ENCODE measurements at places on chromosomes 16 and 17.

GRCh38 chr16:56257666-56258342 is 66.5 kb downstream of the GNAO1 start:
- no peak for DNase-seq

DNA sequence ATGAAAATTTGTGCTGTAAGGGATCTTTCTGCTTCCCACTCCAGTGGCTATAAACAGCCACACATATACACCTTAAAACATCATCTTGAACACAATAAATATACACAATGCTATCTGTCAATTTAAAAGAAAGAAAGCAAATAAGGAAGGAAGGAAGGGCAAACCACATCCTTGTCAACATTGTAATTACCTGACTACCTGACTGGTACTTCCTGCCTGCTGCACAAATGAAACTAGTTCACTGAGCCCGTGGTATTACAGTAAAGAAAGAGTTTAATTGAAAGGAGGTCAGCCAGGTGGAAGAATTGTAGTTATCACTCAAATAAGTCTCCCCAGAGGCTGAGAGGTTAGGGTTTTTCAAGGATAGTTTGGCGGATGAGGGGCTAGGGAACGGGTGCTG is 344.4 kb upstream of the ASIC2 start:
- DNase-seq, result no peak

- DNase-seq, result no peak
These were observed 80.6 kb downstream of the MGAT5B start for GRCh38 chr17:76948726-76949342.

- no peak for DNase-seq
These were observed 112.0 kb downstream of the ZFHX3 start for GRCh38 chr16:72935896-72936295.

GRCh38 chr17:82936768-82937171 is 96.9 kb upstream of the ZNF750 start:
- DNase-seq, result no peak

GRCh38 chr16:58426966-58427365 is 34.7 kb downstream of the GINS3 start:
- peak; percentile 28 for DNase-seq

GRCh38 chr17:64406321-64407200 is 15.9 kb upstream of the PECAM1 start:
- DNase-seq, result peak; percentile 6

DNA sequence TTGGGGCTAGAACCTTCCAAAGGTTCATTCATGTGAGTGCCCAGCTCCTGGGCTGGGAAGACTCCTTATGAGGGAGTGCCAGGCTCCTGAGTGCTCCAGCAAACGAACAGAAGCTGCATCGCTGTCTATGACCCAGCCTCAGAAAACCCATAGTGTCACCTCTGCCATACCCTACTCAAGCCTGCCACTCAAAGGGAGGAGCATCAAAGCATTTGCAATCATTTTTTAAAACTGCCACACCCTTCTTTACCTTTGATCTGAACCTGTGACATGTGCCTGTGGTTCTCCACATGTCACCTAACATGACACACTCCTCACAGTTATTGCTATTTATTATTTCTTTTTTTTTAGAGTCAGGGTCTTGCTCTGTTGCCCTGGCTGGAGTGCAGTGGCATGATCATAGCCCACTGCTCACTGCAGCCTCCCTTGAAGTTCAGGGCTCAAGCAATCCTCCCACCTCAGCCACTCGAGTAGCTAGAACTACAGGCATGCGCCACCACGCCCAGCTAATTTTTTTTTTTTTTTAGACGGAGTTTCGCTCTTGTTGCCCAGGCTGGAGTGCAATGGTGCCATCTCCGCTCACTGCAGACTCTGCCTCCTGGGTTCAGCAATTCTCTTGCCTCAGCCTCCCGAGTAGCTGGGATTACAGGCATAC is 7.3 kb upstream of the KDM8 start:
- DNase-seq, result no peak

DNA sequence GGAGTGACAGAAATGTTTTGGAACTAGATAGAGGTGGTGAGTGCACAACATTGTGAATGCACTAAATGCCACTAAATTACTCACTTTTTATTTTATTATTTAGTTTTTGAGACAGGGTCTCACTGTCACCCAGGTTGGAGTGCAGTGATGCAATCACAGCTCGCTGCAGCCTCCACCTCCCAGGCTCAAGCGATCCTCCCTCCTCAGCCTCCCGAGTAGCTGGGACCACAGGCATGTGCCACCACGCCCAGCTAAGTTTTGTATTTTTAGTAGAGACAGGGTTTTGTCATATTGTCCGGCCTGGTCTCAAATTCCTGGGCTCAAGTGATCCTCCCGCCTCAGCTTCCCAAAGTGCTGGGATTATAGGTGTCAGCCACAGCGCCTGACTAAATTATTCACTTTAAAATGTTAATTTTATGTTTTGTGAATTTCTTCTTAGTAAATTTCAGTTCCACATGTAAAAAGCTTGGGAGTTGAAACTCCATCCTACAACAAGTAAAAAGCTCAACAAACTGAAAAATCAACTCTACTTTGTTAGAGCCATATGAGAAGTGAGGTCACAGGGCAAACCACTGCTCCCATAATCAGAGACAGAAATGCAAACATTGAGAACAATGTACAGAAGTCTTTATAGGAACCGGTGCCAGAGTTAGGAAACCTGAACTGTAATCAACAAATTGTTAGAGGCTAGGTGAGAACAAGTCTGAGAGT is 13.8 kb upstream of the SLC5A10 start:
- DNase-seq, result no peak
